ENCODE measurements at places on chromosomes 7 and 10.
A peak's percentile ranks its signal among the peaks of the same experiment; 100 is the strongest.

DNA sequence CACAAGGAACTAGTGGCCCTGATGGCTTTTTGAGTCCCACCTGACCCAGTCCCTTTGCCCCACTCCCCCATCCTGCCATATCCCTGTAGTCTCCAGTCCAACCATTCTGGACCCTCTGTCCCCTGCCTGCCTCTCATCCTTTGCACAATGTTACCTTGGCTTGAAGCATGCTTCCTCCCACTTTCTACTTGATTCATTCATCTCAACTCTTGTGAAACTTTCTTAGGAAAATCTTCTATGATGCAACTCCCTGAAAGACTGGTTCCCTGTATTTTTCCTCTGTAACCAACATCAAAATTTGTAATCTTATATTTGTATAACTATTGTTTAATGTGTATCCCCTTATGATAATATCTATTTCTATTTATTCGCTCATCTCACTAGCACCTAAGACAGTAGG, 151.5 kb downstream of the LRRTM3 start:
- DNase-seq = no peak

DNA sequence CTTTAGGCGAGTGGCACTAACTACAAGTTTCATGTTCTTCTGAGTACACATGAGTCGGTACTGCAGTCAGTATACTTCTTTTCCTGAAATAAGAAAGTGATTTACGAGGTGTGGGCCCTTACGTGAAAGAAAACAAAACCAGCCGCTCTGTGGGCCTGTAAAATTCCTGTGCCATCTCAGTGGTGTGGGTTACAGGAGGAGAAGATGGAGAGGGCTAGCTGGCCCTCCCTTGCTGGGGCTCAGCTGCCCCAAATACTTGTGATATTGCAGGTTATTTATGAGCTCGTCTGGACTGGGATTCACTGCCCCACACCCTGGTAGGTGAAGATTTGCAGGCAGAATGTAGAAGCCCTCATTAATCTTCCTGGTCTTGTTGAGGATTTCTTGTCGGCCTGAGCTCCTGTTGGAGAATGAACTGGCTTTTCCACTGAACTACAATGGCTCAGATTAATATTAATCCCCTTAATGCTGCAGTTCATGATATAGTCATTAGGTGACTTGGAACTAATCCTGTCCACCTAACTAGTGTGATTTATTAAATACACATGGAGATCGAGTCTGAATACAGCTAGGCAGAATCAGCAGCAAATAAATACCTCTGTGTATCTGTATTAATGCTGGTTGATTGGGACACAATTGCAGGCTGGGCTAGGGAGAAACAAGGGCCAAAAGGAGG, 68.0 kb downstream of the GBF1 start:
- DNase-seq = no peak

- DNase-seq = no peak
Measured at GRCh38 chr7:22856416-22856815, 33.8 kb upstream of the TOMM7 start.

DNA sequence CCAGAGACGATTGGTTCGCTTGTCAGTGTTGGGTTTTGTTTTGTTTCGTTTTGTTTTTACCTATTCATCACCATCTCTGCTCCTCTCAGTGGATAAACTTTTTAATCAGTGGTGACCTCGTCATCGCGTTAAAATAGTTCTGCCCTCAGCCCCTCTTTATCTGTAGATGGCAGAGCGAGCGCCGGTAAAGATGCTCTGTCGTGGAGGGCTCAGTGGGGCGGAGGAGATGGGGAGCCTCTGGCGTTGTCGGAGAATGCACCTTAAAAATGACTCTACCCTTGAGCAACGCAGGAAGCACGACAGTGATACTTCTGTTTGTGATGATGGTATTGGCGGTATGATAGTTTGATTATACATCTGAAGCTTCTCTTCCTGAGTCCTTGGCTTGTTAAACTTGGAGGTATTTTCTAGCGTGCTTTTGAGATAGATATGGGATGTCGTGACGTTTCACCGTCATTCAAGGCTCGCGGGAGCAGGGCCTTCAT, 554 bp downstream of the CSGALNACT2 start:
- peak; percentile 54 for DNase-seq

- DNase-seq = no peak
Measured at GRCh38 chr10:57992321-57993077, 275.2 kb downstream of the IPMK start.

GRCh38 chr10:24132741-24133140, 76.2 kb upstream of the KIAA1217 start:
- no peak for DNase-seq

GRCh38 chr10:8975535-8975934, 921.0 kb downstream of the GATA3 start:
- DNase-seq = no peak

GRCh38 chr10:77027576-77027975, 610.0 kb downstream of the KCNMA1 start:
- DNase-seq = no peak

GRCh38 chr10:6086375-6087233, 2.2 kb upstream of the RBM17 start:
- DNase-seq = peak; percentile 85

DNA sequence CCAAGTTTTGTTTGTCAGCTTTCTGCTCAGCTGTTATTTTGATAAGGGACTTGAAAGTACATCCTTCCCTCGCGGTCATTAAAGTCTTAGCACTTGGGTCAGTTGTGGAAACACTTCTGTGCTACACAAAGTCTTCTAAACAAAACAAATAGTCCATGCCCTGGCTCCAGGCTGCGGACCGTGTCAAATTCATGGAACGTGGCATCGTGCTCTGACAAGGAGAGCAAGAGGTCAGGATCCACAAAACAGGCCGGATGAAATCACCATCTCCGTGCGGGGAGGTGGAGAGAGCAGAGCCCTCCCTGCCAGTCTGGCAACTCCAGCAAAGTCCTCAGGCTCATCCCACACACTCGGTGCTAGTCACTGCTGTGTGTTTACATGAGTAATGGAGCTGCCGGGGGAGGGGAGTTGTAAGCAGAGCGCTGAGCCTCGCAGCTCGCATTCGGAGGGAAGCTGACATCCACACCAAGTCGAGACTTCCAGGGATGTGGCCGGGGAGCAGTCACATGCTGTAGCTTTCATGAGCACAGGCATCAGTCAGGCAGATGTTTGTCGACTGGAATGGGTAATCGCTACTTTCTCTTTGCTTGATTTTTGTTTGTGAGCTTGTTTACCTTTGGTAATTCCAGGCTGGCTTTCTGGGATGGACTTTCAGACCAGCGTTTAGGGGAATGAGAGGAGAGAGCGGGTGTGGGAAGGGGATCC, 147.6 kb downstream of the ARID5B start:
- peak; percentile 86 for DNase-seq

DNA sequence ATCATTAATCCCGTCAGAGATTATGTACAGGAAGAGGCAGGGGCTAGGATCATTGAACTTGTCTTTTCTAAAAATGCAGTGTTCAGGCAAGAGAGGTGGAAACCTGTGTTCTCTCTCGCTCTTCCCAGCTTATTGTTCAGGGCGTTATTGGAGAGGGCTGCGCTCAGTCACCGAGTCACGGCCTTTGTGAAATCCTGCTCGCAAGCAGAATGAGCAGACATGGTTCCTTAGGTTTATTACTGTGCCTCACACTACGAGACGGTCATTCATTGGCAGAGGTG, 631 bp upstream of the PRKRIP1 start:
- peak; percentile 11 for DNase-seq

DNA sequence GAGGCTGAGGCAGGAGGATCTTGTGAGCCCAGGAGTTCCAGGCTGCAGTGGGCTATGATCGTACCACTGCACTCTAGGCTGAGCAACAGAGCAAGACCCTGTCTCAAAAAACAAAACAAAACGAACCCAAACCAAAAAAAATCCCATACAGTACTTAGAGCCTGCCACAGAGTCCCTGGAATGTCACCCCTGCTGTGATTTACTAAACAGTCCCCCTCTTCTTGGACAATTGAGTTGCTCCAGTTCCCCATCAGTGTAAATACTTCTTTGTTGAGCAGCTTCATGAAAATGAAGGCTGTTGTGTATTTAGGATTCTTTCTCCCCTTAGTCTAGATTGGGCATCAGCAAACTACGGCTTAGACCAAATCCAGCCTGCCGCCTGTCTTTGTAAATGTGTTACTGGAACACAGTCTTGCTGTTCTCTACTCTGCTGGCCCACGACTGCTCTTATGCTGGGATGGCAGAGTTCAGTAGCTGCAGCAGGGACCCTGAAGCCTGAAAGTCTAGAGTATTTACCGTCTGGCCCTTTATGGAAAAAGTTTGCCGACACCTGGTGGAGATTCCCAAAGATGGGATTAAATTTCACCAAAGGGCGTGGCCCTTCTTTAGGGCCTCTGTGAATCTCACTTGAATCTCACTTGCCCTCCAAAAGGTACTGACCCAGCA, 57.8 kb downstream of the PALD1 start:
- no peak for DNase-seq

GRCh38 chr10:99560277-99561126, 27.8 kb downstream of the NKX2-3 start:
- DNase-seq = peak; percentile 63

- no peak for DNase-seq
Measured at GRCh38 chr10:78225594-78225993, 191.9 kb downstream of the RPS24 start.

GRCh38 chr7:66640802-66641525, 12.3 kb downstream of the KCTD7 start:
- DNase-seq = no peak

DNA sequence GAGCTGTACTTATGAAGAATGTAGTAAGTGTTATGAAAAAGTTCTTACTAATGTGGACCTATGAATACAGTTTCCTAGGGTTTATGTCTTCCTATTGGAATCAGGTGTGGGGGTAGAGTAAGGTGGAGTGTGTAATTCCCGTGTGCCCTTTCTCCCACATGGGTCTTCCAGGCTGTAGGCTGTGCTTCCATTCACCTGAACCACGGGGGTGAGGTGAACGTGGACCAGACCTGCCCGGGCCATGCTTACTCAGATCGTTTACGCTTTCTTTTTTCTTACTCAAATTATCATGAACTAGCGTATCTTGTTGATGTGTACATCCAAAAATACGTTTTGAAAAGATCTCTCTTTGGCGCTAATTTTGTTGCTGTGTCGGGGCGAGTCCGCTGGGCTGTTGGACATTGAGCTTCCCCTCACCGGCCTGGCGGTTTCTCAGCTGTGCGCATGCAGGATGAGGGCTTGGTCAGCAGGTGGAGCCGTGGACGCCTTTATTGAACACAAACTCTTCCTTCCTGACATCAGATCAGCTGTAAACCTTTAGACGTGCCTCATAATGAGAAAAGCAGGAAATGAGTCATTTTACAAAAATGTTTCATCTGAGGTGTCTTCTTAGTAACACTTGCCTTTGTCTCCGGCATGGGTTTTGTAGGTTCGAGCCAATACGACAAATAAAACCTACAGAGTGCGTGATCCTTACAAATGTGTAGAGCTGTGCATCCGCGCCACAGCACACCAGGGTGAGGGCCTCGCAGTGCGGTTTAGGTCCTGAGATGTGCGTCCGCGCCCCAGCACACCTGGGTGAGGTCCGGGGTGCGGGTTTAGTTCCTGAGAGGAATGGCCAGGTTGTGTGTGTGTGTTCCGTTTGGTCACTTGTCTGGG, 53.8 kb downstream of the WDR37 start:
- DNase-seq = peak; percentile 77

- no peak for DNase-seq
Measured at GRCh38 chr7:130294314-130294713, 1.4 kb downstream of the CPA4 start.

DNA sequence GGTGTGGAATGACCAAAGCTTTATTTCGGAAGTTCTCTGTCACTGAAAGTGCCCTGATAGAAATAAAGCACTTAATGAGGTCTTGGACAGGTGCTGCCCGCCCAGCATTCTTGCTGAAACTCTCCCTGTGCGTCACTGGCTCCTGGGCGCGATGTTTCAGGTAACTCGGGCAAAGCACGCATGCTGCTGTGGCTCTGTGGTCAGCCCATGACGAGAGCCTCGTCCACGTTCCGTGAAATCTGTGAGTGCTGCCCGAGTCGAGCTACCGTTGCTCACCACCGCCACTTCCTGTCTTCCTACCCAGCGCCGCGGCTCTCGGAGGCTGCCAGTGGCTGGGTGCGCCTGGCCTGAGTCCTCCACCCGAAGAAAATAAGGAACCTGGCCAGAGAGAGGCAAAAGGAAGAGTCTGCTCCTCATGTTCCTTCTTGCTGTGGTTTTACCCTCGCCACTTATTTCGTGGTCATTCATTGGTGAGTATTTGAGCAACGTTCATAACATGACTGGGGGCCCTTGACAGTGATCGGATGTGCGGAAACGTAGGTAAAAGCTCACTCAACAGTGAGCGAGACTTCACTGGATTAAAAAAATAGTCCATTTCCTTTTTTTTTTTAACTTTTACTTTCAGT, 95.5 kb downstream of the MAP3K8 start:
- no peak for DNase-seq

GRCh38 chr7:73704640-73705550, 14.6 kb downstream of the STX1A start:
- no peak for DNase-seq

DNA sequence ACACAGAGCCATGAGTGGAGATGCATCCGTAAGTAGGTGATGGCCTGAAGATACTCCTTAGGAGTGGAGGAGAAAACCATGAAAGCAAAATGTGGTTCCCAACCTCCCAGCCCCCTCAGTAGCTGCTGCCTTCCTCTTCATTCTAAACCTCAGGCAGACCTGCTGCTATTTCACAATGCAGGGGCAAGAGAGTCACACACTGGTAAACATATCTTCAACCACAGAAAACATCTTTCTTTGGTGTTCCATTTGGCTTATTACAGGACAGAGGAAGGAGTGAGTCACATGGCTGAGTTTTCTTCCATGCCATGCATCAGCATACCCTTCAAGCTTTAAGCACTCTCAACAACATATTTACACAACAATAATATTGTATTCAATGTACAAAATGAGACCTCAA, 342.1 kb downstream of the BMPER start:
- no peak for DNase-seq

- DNase-seq = no peak
Measured at GRCh38 chr10:76155961-76156360, 724.5 kb downstream of the LRMDA start.

DNA sequence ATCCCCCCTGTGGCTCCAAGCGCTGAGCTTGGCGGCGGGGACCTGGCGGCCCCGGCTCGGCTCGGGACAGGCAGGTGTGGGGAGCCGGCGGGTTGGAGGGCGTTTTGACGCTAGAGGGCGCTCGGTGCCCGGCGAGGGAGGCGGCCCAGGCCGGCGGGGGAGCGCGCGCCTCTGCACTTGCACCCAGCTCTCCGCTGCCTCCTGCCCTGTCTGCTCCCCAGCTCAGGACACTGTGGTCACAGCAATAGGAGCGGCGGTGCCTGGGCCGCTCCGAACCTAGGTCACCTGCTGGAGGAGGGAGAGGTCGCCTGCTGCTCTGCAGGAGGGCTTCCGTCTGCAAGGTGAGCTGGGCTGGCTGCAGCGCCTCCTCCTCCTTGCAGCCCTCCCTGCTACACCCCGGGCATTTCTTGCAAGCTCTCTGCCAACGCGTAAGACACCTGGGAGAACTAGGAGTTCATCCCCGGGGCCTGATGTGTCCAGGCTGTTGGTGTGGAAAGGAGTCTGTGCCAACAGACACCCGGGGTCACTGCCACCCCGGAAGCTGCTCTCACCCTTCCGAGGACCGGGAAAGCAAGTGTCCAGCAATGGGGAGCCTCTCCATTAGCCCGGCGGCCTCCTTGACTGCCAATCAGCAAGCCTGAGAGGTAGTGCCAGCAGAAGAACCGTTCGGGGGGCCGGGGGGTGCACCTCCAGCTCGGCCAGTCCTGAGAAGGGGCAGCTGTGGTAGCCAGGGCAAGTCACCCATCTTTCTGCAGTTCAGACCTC, 620.4 kb downstream of the GALNT17 start:
- DNase-seq = peak; percentile 71

- no peak for DNase-seq
Measured at GRCh38 chr7:9874182-9874581, 1099.5 kb upstream of the PHF14 start.

GRCh38 chr7:26664735-26665416, 199.5 kb downstream of the SKAP2 start:
- DNase-seq = no peak

- DNase-seq = no peak
Measured at GRCh38 chr7:24233386-24233785, 50.6 kb upstream of the NPY start.

All from AG08396 (cell line).